ENCODE measurements at places on chromosomes 5 and 9.

- peak; percentile 14 for DNase-seq
Observed at GRCh38 chr5:128498844-128499455, 39.1 kb downstream of the FBN2 start.

GRCh38 chr9:70228118-70228517 lies 30.7 kb upstream of the SMC5 start:
- DNase-seq: no peak

DNA sequence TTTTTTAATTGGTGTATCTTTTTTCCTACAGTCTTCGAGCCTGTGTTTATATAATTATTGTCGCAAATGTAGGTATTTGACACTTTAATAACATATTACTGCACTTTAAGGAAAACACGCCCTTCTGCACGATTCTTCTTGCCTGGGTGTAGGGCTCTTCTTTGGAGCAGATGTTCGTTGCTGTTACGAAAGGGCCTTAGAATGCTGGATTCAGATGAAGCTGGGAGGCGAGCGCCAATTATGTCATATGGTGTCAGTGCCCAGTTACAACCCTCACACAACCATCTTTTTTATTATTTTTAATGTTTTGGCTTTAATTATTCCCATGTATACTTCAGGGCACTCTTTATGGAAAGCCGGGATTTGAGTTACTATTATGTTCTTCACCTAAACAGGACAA lies 553.0 kb downstream of the EBF1 start:
- no peak for DNase-seq

DNA sequence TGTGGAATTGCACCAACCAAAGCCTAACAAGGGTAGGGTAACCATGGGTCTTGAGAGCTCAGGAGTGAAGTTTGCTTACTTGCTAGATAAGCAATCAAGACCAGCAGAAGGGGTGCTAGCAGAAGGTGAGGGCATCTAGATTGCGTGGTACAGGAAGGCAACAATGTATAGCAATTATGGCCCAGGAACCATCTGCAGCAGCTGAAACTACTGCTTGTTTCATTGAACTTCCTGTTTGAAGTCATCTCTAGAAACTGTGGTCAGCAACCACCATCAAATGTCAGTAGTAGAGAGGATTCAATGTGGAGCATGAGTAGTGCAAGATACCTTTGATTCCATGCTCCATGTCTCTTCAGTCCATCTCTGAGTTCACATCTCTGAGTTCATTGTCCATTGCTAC lies 462.1 kb upstream of the GRAMD2B start:
- DNase-seq: no peak

GRCh38 chr5:2251751-2252150 lies 369.0 kb upstream of the IRX4 start:
- DNase-seq: no peak

DNA sequence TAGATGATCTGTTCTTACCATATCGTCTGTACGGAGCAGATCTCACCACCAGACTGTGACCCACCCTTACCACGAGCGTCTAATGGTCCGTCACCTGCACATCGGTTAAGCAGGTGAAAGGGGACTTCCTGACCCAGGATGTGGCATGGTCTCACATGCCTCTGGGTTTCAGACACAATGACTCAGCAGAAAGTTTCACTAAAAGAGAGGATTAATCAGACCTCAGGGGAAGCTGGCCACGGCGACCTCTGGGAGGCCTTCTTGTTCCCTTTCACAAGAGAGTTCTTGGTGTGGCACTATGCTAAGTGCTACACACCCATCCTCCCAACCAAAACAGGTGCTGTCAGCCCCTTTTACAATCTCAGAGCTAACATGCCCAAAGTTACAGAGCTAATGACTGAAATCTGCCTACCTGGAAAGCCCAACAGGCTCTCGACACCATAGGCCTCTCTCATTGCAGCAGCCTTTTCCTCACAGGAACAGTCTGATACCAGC lies 41.6 kb downstream of the ADAMTS12 start:
- DNase-seq: no peak

DNA sequence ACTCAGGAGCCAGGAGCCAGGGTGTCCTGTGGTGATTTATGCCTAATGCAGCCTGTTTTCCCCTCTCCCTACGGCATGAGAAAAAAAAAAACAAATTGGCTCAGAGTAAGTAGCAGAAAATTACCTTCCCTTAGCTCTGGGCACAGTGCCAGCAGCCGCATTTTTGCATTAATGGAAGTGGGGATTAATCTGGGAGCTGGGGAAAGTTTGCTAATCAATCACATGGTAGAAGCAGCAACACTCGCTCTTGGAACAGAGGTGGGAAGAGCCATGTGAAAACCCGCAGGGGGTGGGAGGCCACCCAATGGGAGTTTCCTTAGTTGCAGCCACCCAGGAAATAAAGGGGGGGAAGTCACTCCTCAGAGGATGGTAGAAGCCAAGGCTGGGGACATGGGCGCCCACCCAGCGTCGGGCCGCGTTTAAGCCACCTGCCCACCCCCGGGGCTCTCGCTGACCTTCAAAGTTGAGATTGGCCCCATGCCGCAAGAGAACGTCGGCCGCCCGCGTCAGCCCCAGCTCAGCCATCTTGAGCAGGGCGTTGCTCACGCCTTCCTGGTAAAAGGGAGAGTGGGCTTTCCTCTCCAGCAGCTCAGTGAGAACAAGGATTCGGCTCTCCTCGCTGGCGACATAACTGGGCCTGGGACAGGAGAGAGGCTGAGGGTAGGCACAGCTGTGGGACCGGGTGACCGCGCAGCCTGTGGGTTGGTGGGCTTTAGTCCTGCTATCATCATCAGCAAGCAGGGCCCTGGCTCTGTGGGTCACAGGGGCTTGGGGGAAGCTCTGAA lies 1.7 kb downstream of the ASB6 start:
- no peak for DNase-seq

DNA sequence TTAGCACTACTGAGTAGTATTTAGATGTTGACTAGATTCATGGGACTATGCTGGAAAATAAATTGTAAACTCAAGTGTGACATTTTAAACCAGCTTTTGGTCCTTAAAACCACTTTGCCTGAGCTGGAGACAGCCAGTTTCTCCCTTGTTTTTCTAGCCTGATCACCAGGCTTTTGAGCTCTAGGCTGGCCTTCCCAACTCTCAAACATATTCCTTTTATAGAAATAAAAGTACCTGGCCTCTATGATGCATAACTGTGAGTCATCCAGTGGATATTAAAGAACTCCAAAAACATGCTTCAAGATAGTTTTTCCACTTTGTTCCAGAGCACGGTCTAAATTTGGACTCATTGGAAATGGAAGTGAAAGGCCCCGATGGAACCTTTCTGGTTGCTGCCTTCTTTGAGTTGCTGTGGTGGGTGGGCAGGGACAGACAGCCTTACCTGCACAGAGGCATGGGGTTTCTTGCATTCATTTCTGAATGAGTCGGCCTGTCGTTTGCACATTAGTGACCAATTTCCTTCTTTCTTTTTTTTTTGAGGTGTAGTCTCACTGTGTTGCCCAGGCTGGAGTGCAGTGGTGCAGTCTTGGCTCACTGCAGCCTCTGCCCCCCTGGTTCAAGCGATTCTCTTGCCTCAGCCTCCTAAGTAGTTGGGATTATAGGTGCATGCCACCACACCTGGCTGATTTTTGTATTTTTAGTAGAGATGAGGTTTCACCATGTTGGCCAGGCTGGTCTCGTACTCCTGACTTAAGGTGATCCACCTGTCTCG lies 43.1 kb downstream of the TRIO start:
- DNase-seq: no peak

GRCh38 chr9:116549061-116549664 lies 137.9 kb upstream of the TRIM32 start:
- no peak for DNase-seq

- no peak for DNase-seq
Observed at GRCh38 chr5:139660105-139660922, 12.2 kb downstream of the CXXC5 start.

DNA sequence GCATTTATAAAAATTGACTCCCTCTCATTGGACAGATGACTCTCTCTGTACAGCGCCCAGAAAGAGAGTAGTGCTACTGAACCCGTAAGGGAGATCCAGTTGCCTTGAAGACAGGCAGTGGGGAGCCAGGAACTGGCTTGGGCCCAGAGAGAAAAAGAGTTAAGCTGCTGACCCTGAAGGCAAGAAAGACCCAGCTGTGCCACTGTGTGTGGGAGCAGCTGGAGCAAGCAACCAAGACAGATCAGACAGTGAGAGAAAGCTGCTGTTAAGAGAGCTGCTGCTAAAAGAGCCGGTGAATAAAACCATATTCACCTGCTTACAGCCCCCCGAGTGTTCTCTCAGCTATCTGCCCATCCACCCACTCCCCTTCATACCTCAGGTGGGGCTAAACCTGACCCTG lies 149.7 kb upstream of the ADAMTS16 start:
- DNase-seq: no peak

DNA sequence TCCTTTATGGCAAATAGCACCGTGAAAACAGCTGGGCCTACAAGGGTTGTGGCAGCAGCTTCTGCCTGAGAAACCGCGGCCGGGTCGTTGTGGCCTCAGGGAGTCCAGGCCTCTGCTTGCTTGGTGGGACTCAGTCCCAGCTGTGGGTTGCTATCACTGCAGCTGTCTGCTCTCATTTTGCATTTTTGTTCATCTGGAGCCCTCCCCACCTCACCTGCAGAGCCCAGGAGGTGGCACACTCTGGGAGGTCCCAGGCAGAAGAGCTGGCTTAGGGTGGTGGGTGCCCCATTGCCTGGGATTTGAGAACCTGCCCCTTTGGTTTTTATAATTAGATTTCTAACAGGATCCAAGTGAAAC lies 138.4 kb downstream of the GADD45G start:
- DNase-seq: no peak

DNA sequence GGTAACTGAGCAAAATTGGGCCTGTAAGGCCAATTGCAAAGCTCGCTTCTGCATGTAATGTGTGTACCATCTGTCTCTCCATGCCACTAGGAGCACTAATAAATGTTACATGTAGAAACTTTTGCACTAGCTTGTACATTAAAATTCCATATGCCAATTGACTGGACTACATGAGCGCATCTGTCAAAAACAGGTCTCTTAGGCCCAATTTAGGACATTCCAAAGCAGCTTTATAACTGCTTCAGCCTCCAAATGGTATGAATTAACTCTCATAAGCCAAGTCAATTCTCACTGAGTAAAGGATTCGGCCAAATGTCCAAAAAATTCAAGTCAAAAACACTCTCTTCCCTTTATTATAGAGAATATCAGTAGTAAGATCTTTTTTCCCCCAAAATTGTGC lies 23.5 kb upstream of the FOXD1 start:
- no peak for DNase-seq

Data from NCI-H526 treated with DMSO at 0.1 percent for 48 hours (cell line).